Femur (tissue), 1 donor: ENCODE measurements at places on chromosomes 16 and 17.

- DNase-seq = no peak
Observed at GRCh38 chr16:29656688-29657523, 6.1 kb upstream of the SPN start.

- no peak for DNase-seq
Observed at GRCh38 chr16:69399361-69399760, 13.6 kb upstream of the TERF2 start.

DNA sequence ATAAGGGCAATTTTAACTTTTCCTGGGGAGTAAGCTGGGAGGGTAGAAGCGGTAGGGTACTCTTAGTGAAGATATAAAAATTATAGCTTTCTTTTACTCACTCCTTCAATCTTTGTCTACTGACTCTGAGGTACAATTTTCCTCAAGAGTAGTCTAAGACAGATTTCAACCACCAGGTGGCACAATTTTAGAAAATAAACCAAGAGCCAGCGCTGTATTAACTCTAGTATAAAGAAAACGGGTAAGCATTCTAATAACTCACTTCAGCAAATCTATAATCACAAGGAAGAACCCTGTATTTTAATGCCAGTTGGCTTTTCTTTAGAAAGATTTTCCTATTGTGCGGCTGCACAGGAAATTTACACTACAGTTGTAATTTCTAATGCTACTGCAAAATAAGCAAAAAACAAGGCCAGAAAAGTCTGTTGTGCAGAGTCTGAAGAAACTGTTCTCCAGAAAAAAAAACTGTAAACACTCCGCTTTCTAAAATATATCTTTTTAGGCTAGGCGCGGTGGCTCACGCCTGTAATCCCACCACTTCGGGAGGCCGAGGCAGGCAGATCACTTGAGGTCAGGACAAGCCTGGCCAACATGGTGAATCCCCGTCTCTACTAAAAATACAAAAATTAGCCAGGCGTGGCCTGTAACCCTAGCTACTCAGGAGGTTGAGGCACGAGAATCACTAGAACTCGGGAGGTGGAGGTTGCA is 1.9 kb downstream of the CMC2 start:
- DNase-seq = no peak

GRCh38 chr16:5442054-5442453 is 344.5 kb upstream of the EEF2KMT start:
- DNase-seq = no peak

GRCh38 chr17:80706463-80706867 is 161.8 kb downstream of the RPTOR start:
- no peak for DNase-seq

- DNase-seq = no peak
Observed at GRCh38 chr16:21239646-21240045, 6.1 kb downstream of the ANKS4B start.

DNA sequence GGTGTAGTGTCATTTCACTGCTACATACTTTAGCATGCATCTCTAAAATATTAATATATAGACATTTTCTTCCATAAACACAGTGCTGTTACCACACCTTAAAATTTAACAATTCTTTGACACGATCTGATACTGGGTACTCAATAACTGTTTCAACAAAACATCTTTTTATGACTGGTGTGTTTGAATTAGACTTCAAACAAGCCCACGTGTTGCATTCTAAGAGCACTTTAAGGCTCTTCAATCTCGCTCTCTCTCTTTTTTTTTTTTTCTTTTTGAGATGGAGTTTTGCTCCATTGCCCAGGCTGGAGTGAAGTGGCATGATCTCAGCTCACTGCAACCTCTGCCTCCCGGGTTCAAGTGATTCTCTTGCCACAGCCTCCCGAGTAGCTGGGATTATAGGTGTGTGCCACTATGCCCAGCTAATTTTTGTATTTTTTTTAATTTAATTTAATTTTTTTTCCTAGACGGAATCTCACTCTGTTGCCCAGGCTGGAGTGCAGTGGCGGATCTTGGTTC is 15.8 kb upstream of the SLC46A1 start:
- no peak for DNase-seq

- DNase-seq = no peak
Observed at GRCh38 chr16:31194898-31195297, 7.7 kb downstream of the PYCARD start.

DNA sequence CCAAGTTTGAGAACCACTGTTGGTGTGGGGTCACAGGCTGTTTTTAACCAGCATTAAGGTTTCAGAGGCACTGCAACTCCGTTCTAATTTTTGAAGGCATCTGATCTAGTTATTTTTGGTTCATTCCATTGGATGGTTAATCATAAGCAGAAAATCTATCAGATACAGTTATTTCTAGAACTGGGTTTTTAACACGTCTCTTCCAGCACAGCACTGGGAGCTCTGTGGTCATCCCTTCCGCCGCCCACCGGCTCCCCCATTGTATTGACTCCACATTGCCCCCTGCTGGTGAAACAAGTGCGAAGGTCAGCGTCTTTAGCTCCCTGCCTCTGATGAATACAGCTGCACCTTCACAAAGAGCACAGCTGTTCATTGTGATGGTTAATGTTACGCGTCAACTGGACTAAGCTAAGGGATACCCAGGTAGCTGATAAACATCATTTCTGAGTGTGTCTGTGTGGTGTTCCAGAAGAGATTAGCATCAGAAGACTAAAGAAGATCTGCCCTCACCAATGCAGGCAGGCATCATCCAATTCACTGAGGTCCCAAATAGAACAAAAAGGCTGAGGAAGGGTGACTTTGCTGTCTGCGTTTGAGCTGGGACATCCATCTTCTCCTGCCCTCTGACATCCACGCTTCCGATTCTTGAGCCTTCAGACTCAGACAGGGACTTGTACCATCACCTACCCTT is 8.5 kb downstream of the CCL18 start:
- no peak for DNase-seq

GRCh38 chr16:56047307-56048234 is 143.7 kb upstream of the GNAO1 start:
- peak; percentile 43 for DNase-seq

DNA sequence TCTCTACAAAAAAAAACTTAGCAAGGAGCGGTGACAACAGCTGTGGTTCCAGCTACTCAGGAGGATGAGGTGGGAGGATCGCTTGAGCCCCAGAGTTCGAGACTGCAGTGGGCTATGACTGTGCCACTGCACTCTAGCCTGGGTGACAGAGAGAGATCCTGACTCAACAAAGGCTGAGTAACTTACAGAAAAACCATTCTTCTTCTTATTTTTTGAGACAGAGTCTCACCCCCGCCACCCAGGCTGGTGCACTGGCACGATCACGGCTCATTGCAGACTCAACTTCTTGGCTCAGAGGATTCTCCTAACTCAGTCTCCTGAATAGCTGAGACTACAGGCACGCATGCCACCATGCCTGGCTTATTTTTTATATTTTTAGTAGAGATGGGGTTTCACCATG is 56.0 kb downstream of the CYB5D2 start:
- no peak for DNase-seq

- DNase-seq = no peak
Observed at GRCh38 chr16:83205896-83206295, 579.1 kb downstream of the CDH13 start.

GRCh38 chr17:66971264-66971663 is 6.8 kb downstream of the CACNG4 start:
- no peak for DNase-seq

GRCh38 chr16:85401370-85401916 is 211.7 kb upstream of the GSE1 start:
- DNase-seq = no peak

DNA sequence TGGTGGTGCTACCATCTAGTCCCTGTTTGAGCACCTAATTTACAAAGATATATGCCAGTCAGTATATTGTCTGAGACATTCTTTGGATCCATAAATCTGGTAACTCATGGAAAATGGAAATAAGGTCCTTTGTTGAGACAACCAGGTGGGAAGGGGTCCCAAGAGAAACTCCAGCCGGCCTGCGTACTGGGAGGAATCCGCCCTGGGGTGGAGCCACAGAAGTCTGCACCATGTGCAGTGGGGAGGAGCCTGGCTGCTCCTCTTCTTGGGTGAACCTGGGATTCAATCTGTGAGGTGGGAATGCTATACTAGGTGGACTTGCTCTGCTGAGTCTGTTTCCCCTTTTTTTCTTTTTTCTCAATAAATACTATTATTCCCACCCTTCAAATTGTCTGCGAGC is 339.2 kb upstream of the TNRC6C start:
- DNase-seq = no peak

- no peak for DNase-seq
Observed at GRCh38 chr16:31785126-31785525, 88.5 kb upstream of the ZNF267 start.

GRCh38 chr17:28018439-28019070 is 23.9 kb upstream of the NLK start:
- no peak for DNase-seq

- no peak for DNase-seq
Observed at GRCh38 chr17:705863-706262, 8.8 kb downstream of the VPS53 start.

DNA sequence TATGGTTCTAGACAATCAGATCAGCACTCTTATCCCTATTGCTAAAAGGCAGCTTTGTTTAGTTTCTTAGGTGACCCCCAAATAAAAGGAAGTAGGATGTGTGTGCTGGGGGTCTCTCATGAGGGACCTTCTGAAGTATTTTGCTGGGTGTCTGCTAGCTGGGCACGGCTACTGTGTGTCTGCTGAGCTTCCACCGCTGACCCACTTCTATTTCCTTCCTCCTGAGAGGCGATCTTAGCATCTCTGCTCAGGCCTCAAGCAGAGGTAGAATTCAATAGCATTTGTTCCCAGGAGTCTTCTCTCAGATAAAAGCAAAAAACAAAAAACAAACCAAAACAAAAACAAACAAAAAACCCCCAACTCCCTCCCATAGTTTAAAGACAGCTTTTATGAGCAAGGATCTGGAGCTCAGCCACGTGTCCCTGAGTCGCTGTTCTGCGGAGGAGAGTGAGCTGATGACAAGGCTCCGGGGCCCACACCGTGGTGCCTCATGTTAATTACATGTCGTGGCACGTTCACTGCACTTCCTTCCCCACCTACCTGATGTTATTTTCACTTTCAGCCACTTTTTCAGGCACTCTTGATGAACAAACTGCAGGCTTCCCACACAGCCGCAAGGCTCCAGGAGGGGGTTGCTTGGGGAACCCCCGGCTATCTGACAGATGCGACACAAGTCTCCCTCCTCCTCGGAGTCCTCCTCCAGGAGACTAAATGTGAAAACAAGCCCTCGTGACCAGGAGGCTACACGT is 83.5 kb downstream of the MARCHF10 start:
- no peak for DNase-seq

- no peak for DNase-seq
Observed at GRCh38 chr17:27811961-27812360, 11.6 kb upstream of the NOS2 start.

DNA sequence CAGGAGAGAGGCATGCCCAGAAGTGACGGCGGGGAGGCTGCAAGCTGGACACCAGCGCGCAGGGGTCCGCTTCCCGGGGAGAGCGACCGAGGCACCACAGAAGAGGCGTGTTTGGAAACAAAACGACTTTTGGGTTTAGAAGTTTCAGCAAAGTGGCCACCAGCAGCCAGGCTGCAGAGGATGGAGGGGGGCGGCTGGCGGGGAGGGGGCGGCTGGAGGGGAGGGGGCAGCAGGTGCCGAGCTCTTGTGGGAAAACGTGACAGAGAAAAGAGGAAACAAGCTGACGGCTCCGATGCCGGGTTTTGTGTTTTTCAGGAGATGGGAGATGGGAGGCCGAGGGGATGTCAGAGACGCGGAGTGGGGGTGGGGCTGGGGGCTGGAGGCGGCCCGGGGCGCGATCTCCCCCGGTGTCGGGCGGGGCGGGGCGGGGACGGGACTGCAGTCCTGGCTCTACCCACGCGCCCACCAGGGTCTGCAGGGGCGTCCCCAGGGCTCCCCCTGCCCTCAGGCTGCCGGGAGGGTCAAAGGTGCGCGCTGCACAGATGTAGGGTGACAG is 32.1 kb upstream of the RPH3AL start:
- DNase-seq = no peak

DNA sequence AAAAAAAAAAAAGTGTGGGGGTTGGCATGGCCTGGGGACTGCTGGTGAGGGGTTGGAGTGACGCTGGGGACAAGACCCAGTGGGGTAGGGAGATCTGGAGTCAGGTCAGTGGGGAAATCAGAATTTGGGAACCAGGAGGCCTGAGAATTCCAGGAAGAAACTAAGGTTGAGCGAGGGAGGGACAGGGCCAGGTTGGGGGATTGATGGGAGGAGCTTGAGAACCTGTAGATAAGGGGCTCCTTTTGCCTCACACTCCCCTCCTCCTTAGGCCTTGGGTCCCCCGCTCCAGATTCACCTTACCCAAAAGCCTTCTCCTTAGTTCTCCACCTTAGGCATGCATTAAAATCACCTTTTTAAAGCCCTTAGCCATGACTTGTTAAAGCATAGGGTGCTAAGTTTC is 8.3 kb upstream of the PYDC1 start:
- no peak for DNase-seq

DNA sequence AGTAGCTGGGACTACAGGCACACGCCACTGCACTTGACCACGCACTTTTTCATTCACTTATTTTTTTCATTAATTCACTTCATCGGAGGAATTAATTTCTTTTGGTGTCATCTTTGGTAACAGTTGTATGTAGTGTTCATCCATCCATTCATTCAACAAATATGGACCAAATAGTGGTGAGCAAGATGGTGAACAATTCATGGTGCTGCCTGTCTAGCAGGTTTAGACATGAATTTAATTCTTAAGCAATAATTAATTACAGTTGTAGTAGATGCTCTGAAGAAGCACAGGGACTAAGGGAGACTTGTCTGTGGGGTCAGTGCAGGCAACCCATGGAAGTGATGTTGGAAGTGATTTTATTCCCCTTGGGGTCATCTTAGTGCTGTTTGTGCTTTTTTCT is 22.4 kb downstream of the GDE1 start:
- DNase-seq = no peak

GRCh38 chr16:9115277-9115676 is 23.8 kb downstream of the HAPSTR1 start:
- DNase-seq = no peak

GRCh38 chr17:5592382-5592781 is 8.1 kb upstream of the NLRP1 start:
- DNase-seq = no peak

DNA sequence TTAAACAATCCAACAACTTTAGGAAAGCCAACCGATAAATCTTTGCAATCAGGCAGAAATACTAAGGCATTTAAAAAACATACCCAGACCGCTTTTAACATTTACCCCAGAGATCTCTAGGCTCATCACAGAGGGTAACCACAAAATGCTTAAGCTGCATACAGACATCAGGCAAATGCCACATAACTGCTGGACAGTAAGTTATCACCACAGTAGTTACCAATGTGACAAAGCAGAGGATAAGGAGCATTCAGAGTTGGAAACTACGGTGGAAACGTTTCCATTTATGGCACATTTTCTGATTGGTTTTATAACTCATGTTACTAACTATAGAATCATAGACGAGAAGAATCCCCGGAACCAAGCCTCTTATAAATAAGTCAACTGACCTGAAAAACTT is 77.5 kb downstream of the KANSL1 start:
- DNase-seq = no peak

GRCh38 chr17:50440172-50440837 is 14.3 kb downstream of the ACSF2 start:
- no peak for DNase-seq
